ENCODE measurements at places on chromosomes 12 and 14.
A peak's percentile ranks its signal among the peaks of the same experiment; 100 is the strongest.

- DNase-seq = no peak
Measured at GRCh38 chr14:103696466-103697071, 18.7 kb downstream of the XRCC3 start.

GRCh38 chr12:105948331-105948730 lies 190.4 kb downstream of the NUAK1 start:
- no peak for DNase-seq

GRCh38 chr12:19397534-19397933 lies 41.8 kb upstream of the AEBP2 start:
- no peak for DNase-seq

GRCh38 chr12:63150713-63151622 lies at the start of gene AVPR1A:
TSS of gene AVPR1A (minus strand) at chr12:63151201. CDS start at chr12:63150836, 365 bp downstream.
- DNase-seq = peak; percentile 17

GRCh38 chr12:105977236-105977635 lies 161.5 kb downstream of the NUAK1 start:
- no peak for DNase-seq

DNA sequence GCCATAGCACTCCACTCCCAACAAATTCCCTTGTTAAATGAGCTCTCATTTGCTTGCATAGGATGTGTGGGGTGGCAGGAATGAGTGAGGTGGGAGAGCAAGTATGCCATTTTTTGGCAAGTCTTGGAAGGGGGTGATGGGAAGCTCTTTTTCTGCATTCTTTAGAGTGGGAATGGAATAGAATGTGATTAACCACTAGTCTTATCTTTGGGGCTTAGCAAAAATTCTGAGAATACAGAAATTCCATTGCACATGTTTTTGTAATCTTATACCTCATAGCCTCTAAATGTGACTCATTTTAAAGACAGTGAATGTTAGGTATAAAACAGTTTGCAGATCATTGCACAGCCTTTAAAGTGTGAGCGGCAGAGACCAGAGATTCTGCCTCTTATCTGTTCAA lies 28.4 kb upstream of the NEDD1 start:
- no peak for DNase-seq

- DNase-seq = peak; percentile 61
Measured at GRCh38 chr14:76872796-76873432, 46.7 kb downstream of the LRRC74A start.

- DNase-seq = no peak
Measured at GRCh38 chr12:52359621-52360061, 7.6 kb downstream of the KRT85 start.

GRCh38 chr12:102512523-102512922 lies 32.2 kb upstream of the IGF1 start:
- no peak for DNase-seq
